ENCODE measurements at places on chromosomes 7 and 10. TPM values are rescaled to one million over a fixed set of nuclear protein-coding genes. Genes with fewer than 3 reads are reported as not detected.

HYAL4 gene
- not detected for total RNA-seq

- DNase-seq = no peak
- peak overlapping the region; percentile 1 for H3K27ac ChIP-seq
- peaks cover 29% of the 10 kb centered on the region for H3K4me1 ChIP-seq
Measured at GRCh38 chr7:2845034-2845592, 1.0 kb upstream of the GNA12 start.

DNA sequence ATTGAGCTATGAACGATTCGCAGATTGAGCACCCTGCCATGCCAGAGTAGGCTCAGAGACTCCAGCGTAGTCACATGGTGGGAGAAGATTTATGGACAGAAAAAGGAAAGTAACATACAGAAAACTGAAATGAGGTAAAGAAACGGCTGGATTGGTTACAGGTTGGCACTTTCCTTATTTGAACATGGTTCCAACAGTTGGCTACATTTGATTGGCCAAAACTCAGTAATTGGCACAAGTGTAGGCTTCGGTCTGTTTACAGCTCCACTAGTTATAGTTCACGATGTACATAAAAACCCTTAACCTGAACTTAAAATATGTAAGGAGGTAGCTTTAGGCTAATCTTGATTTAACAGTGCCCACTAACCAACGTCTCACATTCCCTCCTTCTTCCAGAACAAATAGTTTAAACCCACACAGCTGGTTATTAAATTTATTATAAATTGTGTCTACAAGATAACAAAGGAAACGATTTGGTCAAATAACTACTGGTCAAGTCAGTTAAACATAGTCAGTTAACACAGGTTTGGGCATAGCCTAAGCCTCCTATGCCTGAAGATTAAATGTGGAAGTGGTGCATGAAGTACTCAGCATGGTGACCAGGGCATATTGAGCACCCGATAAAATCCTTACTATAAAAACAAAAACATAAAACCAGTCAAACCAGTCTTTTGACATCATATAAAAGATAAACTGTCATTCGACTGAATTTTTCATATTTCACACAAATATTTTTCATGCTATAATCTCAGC is 17.9 kb upstream of the MTERF1 start:
- H3K4me3 ChIP-seq = no peak overlapping the region
- H3K27me3 ChIP-seq = peaks cover 9% of the 10 kb centered on the region
- H3K4me1 ChIP-seq = no peaks in the 10 kb centered on the region
- no peak for DNase-seq
- H3K36me3 ChIP-seq = no peaks in the 10 kb centered on the region

DNA sequence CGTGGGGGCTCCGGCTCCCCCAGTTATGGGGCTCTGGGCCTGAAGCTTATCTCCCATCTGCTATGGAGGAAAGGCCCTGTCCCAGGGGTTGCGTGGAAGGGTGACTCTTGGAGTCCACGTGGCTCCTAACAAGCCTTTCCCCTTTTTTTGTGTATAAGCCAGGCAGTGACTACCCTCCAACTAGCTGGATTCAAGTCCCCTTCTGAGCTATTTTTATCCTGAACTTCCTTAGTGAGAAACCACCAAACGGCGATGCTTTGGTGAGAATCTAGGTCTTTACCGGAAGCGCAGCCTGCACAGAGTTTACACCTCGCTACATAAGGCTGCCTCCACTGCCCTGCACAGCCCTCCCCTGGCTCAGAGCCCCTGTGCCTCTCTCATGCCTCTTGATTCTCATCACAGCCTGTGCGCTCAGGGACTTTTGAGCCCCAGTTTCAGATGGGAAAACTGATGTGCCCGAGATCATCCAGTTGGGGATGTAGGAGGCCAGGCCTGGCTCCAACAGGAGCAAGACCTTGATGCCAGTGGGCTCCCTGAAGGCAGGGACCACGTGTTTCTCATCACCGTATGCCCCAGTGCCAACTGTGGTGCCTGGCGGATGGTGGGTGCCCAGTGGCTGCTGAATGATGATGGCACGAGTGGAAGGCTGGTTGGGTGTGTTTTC is 102.3 kb upstream of the PPIF start:
- H3K36me3 ChIP-seq = peaks cover 19% of the 10 kb centered on the region
- peak overlapping the region; percentile 87 for H3K4me3 ChIP-seq
- peaks cover 83% of the 10 kb centered on the region for H3K4me1 ChIP-seq
- no peak for DNase-seq

GRCh38 chr10:78417425-78418370 is 384.0 kb downstream of the RPS24 start:
- no peak for DNase-seq
- no peak overlapping the region for H3K27ac ChIP-seq
- no peaks in the 10 kb centered on the region for H3K36me3 ChIP-seq
- H3K4me3 ChIP-seq = no peak overlapping the region
- H3K27me3 ChIP-seq = peaks cover 3% of the 10 kb centered on the region

DNA sequence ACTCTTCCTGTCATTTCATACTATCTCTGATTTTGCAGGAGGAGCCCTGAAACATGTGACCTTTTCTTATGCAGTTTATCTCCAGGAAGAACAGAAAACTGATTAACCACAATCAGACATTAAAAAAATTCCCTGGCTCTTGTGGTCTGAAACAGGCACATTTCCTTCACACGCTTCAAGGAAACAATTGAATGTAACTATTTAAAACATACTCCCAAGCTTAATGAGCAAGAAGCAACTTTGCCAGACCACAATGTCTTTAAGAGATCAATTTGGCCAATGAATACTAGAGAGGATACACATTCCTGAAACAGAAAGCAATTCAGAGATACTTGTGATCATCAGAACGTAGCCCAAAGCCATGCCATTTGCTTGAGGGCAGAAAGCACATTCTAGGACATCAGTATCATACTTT is 65.8 kb downstream of the PIP4K2A start:
- H3K4me3 ChIP-seq = peak overlapping the region; percentile 75
- peak overlapping the region; percentile 96 for H3K27ac ChIP-seq
- no peaks in the 10 kb centered on the region for H3K27me3 ChIP-seq
- no peak for DNase-seq

GRCh38 chr10:56920601-56921261 is 559.7 kb upstream of the ZWINT start:
- H3K4me3 ChIP-seq = no peak overlapping the region
- no peaks in the 10 kb centered on the region for H3K4me1 ChIP-seq
- no peak overlapping the region for H3K27ac ChIP-seq
- H3K36me3 ChIP-seq = no peaks in the 10 kb centered on the region

- DNase-seq = no peak
- peaks cover 21% of the 10 kb centered on the region for H3K4me1 ChIP-seq
- H3K36me3 ChIP-seq = peaks cover 8% of the 10 kb centered on the region
- peak overlapping the region; percentile 59 for H3K4me3 ChIP-seq
- no peak overlapping the region for H3K27ac ChIP-seq
Measured at GRCh38 chr7:66920256-66920655, 769 bp upstream of the TMEM248 start.

- no peaks in the 10 kb centered on the region for H3K4me1 ChIP-seq
- H3K4me3 ChIP-seq = no peak overlapping the region
- no peak for DNase-seq
- H3K27me3 ChIP-seq = no peaks in the 10 kb centered on the region
- no peaks in the 10 kb centered on the region for H3K36me3 ChIP-seq
Measured at GRCh38 chr7:45662540-45663166, 88.5 kb downstream of the ADCY1 start.

DNA sequence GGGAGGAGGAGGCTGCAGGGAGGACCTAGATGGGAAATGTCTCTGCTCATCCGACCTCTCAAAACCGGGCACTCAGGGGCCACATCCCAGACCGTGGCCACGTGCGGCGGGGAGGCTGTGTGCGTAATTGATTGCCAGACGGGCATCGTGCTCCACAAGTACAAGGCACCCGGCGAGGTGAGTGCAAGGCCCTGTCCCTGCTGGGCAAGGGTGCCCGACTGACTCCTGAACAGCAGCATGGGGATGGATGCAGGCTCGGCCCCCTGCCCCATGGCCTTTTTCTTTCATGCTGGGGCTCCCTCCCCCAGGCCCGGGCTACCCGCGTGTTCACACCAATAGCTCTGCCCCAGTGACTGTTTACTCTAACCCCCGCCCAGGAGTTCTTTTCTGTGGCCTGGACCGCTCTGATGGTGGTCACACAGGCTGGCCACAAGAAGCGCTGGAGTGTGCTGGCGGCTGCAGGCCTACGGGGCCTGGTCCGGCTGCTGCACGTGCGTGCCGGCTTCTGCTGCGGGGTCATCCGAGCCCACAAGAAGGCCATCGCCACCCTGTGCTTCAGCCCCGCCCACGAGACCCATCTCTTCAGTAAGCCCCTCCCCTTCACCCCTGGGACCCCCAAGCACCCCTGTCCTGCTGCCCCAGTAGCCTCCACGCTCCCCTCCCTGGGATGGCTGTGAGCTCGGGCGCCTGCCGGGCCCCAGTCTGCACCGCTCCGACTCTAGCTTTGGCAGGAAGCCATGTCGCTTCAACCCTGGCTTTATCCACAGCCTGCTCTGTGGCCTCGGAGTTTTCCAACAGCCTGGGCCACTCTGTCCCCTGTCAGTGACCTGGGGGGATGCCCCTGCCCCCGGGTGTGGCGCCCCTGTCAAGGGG is 3.9 kb downstream of the LRWD1 start:
- peaks cover 8% of the 10 kb centered on the region for H3K36me3 ChIP-seq
- no peak overlapping the region for H3K27ac ChIP-seq
- H3K27me3 ChIP-seq = no peaks in the 10 kb centered on the region
- no peak for DNase-seq
- H3K4me3 ChIP-seq = no peak overlapping the region
